Inflammatory macrophage (primary cell): ENCODE measurements at places on chromosomes 2 and 18.

DNA sequence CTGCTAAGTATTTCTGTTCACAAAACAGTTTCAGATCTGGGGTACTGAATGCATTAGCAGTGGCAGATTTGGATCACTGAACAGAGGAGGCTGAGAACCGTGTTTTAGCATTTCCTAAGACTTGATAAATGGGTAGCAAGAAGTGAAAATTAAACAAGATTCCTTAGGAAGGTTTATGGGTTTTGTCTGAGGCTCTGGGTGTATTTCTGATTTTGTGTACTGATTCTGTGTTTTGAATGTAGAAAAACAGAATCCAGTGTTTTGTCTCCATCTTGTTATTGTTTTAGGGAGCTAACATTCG lies 1.4 kb downstream of the FAM117B start:
- no peak for DNase-seq

GRCh38 chr18:63273222-63273927 lies 46.2 kb downstream of the BCL2 start:
- no peak for DNase-seq

DNA sequence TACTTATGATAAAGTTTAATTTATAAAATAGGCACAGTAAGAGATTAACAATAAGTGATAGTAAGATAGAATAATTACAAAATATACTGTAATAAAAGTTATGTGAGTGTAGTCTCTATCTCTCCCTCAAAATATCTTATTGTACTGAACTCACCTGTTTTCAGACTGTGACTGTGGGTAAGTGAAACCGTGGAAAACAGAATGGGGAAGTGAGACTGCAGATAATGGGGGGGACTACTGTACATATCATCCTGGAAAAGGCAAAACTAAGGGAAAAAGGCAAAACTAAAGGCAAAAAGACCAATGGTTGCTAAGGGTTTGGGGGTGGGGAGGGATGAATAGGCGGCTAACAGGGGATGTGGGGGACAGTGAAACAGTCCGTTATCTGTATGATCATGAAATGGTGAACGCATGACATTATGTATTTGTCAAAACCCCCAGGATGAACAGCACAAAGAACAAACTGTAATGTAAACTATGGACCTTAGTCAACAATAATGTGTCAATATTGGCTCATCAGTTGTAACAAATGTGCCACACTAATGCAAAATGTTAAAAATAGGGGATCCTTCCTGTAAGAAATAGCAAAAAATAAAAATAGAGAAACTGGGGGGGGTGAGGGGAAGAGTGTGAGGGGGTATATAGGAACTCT lies 93.8 kb downstream of the EPB41L3 start:
- DNase-seq = no peak

DNA sequence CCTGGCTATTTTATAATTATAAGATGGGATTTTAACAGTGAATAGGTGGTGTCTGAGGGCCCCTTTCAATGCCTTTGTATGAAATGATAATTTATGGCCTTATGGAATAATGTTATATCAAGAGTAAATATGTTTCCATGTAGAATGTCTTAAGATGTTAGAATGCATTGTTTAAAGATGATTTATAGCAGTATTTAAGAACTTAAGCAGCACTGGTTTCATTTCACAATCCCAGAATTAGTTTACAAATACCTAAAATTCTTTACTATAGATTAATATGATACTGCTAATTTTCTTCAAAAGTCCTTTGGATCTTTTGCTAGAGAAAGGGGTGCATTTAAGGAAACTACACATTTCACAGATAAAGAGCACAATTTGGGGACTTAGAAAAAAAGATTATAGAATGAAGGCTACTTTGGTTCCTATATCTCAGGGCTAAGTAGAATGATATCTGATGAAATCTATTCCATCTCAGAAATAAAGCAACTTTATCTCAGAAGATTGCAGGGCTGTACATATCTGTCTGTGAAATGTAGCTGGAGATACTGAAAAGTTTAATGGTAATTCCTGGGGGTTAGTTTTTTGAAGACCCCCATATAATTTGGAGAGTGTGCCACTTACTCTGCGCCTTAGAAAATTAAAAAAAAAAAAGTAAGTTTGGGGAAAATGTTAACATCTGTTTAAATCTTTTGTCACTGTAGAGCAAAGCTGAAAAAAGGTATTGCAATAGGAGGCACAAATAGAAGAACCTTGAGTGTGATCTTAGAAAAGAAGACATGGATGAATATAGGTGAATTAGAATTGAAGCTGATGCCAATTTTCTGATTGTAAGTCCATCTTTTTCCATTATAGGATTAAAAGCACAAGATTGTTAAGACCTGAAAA lies 123.4 kb downstream of the GULP1 start:
- no peak for DNase-seq

GRCh38 chr2:145595296-145595695 lies 1075.4 kb upstream of the ZEB2 start:
- DNase-seq = no peak

GRCh38 chr2:31969178-31969577 lies 41.6 kb downstream of the MEMO1 start:
- no peak for DNase-seq

- no peak for DNase-seq
These were observed 69.6 kb upstream of the RND3 start for GRCh38 chr2:150557020-150557600.

GRCh38 chr18:37612524-37613252 lies 47.1 kb upstream of the CELF4 start:
- no peak for DNase-seq

DNA sequence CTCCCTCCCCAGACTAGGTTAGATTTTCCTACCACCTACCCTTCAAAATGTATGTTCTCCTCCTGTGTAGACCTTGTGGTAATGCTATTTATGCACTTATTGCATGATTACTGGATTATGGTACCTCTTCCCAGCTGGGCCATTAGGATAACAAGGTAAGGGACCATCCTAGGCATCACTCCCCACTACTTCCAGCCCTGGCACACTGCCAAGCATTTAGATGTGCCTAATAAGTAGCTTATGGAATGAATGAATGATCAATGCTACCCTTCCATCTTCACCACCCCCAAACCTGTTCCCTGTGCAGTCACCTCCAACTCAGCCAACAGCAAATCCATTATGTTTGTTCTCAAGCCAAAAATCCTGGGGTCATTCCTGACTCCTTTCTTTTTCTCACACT lies 93.4 kb downstream of the C1QL2 start:
- DNase-seq = no peak

- DNase-seq = no peak
These were observed 276.4 kb upstream of the HS6ST1 start for GRCh38 chr2:128594953-128595677.

- no peak for DNase-seq
These were observed 107.9 kb upstream of the CDH20 start for GRCh38 chr18:61225336-61225735.

DNA sequence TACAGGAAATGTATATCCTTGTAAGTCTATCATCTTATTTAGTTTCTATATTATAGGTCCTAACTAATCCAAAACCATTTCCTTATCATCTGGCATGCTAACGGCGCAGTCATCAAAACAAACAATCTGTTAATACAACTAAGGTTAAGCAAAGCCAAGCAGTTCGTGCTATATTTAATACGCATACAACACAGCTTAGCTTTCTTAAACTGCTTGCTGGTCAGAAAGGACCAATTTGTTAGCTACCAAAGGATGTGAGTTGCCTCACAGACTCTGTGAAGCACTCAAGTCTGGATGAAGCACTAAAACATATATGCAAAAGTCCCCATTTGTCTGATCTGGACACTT lies 67.0 kb downstream of the ZEB2 start:
- no peak for DNase-seq

DNA sequence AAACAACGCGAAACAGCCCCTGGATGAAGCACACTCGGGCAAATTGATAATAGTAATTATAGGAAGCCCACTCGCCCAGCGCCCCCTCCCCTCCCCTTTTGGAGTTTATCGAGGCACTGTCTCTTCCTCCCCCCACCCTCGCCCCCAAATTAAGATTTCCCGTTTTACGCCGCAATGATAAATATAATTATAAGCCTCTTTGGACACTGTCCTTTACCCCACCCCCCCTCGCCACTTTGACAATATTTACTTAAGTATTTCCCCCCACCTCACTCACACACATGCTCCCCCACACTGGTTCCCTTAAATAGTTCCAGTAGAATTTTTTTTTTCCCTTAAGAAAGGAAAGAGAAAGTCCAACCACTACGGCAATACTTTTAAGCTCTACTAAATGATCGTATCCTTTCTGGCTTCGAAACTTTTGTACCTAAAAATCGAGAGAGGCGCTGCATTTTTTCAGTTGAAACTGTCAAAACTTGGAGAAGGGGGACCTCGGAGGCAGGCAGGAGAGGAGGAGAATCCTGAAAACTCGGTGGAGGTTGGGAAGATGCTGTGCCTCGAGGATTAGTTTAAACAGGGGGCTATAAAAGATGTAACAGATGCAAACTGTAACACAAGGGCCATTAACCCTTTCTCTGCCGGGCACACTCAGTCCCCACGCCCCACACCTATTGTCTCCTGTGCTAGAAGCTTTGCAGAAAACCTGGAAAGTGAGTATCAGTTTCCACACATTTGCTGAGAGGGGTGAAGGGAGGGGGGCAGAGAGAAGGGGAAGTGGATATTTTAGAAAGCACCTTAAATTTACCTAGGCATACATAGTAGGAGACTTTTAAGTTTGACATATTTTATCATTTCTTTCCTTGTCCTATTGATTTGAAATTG lies 1.8 kb downstream of the ZEB2 start:
- DNase-seq = peak; percentile 49

DNA sequence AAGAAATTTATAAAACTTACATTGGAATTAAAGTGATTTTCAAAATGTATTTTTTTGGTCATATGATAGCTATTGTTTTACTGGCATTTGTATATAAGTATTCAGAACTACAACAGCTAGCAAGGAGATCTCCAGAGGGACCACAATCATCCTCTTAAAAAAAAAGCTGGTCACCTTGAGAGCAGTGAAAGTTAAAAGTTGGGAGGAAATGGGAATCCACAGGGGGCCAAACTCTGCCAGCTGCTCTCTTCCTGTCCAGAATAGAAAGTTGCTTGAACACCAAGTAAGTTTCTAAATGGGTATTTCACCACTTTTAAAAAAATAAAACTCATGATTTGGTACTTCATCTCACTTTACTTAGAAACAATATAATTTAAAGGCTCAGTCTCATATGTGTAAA lies 1025.1 kb downstream of the LRP1B start:
- no peak for DNase-seq

DNA sequence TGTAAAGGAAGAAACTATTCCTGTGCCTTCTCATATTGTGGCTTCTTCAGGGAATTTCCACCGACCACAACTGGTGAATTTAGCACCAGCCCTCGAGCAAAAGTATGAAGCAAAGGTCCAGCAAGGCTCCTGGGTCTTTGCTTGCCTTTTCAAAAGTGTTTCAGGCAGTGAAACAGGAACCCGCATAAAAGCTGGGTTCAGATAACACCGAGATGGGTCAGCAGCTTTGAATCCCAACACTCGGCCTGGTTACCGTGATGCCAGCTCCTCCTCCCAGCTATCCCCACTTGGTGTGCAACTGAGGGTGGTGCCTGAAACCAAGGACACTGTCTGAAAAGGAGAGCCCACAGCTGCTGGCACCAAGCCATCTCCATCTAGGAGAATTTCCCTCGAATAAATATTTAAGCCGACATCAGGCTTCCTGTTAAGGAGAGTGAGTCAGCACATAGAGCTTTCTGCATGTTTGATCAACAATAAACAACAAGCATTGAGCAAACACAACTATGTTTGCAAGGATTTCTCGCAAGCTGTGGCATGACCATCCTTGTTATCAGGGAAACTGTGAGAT lies 69.5 kb downstream of the ANTXR1 start:
- DNase-seq = peak; percentile 60

- no peak for DNase-seq
These were observed 6.8 kb upstream of the SNTG2 start for GRCh38 chr2:943821-944220.

DNA sequence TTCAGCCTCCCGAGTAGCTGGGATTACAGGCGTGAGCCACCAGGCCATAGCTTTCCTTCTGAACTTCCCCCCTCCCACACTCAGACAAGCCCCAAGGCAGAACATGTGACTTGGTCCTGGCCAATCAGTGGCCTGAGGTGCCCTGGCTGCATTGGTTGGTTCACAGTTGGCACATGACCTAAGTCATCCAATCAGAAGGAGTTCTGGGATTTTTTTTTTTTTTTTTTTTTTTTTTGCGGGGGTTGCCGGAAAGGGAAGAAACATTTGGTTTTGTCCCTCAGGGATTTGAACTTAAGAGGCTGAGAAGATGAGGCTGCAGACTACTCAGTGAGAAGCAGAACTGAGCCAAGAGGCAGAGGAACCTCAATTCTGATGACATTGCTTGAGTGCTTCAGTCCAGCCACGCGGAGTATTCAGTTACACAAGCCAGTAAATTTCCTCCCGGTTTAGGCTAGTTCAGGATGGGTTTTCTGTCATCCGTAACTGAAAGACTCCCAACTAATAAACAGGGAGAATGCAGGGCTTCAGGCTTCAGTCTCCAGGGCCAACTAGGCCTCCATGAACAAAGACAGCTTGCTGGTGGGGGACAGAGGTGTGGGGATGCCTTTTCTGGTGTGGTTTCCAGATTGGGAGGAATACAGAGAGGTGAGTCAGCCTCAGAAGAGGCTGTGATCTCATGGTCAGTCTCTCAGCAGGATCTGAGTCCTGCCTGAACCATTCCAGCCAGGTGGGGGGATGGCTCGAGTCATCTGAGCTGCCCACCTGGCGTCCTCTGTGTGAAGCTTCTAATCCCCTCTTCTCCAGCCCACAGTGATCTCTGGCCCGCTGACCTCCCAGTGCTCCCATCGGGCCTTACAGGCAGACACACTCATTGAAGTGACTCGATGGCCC lies 9.2 kb downstream of the PTMA start:
- peak; percentile 99 for DNase-seq

DNA sequence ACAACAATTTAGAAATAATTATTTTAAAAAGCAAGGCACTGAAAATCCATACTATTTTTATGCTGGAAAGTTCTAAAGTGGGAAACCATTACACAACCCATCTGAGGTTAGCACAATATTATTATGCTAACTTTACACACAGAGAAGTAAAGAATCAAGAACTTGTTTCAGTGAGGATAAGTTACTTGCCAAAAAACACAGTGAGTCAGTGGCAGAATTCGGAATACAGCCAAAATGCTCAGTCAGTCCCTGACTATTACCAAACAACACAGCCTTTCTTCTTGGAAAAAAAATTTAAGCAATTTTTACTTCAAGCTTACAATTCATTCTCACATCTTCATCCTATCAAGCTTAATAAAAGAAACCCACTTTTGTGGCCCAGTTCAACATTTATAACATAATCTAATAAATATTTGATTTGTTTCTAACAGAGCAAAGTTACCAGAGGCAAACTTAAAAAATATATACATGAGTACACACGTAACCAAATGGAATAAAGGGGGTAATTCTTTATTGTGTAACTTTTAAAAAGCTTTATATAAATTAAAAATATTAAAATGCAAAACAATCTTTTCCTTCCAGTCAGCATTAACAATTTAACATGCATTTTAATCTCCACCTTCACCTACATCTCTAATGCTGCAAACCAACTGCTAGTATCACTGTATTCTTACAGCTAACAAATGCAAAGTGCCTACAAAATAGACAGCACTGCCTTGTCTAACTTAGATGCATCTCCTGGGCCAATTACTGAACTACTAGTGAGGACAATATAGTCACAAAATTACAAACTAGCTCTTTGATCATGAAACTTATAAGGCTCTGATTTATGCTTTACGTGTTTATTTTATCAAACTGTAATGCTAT lies 55.2 kb downstream of the CCDC88A start:
- peak; percentile 85 for DNase-seq

- DNase-seq = peak; percentile 71
These were observed 323.2 kb downstream of the PLCL1 start for GRCh38 chr2:198127627-198128026.
